HT-29 (cell line): ENCODE measurements at places on chromosomes 2 and 18.

DNA sequence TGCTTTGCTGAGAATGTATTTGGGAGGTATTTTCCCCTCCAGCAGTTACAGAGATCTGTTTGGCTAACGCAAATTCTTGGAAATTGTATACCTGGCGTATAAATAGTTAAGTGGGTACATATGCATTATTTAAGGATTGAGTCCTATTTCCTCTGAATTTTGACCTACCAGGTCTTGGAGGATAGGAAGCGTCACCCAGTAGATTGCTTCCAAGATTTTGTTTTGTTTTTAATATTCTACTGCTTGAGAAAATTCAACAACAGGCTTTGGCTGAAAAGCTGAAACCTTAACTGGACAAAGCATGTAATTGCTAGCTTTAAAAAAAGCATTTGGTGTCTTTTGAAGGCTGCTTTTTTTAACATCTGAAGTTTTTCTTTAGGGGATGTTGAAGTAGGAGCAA lies 150.1 kb downstream of the WDSUB1 start:
- no peak for DNase-seq

DNA sequence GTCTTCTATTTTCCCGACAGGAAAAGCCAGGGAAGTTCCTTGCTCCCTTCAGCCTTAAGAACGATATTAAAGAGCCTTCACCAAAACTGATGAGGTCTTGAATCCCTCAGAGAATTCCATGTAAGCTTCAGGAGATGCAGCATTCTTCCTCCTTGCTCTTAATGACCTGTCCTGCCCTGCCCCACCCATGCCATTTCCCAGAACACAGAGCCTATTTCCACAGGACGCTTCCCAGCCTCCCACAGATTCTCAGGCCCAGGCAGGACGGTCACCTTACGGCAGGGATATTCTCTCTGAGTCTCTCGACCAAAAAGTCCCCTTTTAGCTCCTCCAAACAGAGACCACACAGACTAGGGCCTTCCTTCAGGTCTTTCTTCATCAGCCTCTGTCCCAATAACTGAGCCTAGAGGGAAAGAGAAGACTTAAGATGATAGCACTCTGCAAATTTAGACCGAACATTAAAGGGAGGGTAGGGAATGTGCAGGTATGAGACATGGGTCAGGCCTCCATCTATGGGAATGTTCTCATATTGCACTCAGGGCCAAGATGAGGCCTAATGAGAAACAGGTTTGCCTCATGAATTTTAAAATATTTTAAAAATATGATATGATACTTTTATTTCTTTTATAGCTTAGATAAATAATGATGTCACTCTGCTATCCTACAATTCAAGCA lies 62.1 kb downstream of the COBLL1 start:
- no peak for DNase-seq

- DNase-seq: no peak
These were observed 54.8 kb downstream of the CRACDL start for GRCh38 chr2:98881153-98881650.

DNA sequence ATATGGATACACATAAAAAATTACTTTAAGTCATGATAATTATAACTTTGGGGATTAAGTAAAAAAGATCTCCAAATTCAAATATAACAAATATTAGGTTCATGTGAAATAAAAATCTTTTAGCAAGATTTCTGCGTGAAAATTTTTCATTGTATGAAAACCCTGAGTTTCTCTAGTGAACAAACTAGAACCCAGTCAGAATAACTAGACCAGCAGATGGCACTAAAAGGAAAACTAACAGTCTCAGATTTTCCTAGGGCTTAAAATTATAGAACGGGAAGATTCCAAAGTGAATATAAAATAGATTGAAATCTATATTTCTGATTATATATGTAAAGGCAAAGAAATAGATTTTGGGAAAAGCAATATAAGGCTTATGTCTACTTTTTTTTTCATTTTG lies 43.3 kb downstream of the TMEM200C start:
- DNase-seq: no peak

DNA sequence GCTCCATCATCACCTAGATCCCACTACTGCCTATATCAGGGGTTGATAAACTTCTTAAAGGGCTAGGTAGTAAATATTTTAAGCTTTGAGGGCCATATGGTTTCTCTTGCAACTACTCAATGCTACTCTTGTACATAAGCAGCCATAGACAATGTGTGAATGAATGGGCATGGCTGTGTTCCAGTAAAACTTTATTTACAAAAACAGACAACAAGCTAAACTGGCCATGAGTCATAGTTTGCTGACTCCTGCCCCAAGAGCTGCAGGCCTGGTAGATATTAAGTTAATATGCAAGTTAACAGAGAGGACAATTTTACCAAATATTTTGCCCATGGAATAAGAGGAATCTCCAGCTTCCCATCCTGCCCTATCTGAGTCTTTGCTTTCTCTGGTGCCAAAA lies 29.8 kb upstream of the MYO3B start:
- DNase-seq: no peak

GRCh38 chr18:61995618-61996017 lies 102.8 kb upstream of the RNF152 start:
- DNase-seq: no peak

GRCh38 chr2:17658251-17658843 lies 95.3 kb downstream of the SMC6 start:
- DNase-seq: no peak

DNA sequence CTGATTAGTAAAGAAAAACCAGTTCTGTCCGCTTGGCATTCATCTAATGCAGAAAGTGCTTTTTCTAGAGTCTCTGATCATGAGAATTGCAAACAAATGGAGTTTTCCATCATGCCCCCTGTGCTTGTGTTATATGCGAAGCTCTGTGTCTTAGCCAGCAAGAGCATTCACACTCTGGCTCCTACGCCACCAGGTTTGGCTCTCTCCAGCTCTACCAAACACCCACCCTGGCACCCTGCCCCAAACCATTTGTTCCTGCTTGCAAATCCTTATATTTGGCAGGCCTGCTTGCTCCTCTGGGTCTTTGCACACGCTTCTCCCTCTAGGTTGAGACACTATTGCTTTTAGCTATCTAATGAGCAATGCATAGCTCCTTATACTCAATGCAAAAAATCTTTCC lies 204.1 kb upstream of the CYRIA start:
- no peak for DNase-seq

GRCh38 chr2:207046724-207047123 lies 107.4 kb downstream of the CPO start:
- no peak for DNase-seq

GRCh38 chr18:76495435-76496193 lies 572 bp upstream of the ZNF516 start:
- DNase-seq: no peak

DNA sequence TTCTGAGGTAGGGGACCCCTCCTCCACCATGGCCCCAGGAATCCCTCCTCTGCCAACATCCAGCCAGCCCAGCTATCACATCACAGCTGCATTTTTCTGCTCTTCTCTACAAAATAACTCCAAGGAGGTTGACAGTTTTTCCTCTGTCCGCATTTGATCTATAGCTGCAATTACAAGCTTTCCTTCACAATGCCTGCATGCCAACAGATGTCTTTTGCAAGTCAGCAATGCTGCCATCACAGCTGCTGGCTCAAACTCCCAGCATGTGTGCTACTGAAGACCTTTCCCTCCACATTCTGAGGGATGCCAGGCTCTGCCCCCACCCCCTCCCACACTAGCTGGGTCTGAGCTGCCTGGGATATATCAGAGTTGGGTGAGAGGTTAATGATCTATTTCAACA lies 51.7 kb downstream of the MCFD2 start:
- no peak for DNase-seq

- DNase-seq: no peak
These were observed 325.4 kb downstream of the PID1 start for GRCh38 chr2:228945710-228946109.

- DNase-seq: no peak
These were observed 828.7 kb downstream of the SUCLG1 start for GRCh38 chr2:83630351-83630750.

GRCh38 chr2:151840216-151841046 lies 12.2 kb upstream of the ARL5A start:
- DNase-seq: no peak

GRCh38 chr2:190507135-190507534 lies 27.4 kb downstream of the NEMP2 start:
- DNase-seq: peak; percentile 54

- DNase-seq: no peak
These were observed 98.1 kb downstream of the ICA1L start for GRCh38 chr2:202773301-202773973.

DNA sequence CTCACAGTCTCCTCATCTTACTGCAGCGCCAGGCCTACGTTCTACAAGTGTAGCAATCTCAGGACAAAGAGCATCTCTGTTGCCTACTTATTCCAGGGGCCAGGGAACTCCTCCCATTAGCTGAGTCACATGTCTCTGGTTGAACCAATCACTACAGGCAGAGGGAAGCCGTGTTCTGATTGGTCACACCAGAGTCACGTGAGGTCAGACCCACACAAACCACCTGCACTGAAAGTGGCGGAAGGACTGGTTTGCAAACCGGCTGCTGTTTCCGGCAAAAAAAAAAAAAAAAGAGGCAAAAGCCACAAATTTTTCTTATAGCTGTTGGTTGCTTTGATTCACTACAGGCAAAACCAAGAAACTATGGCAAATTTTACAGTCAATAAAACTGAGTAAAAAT lies 21.9 kb upstream of the USP14 start:
- DNase-seq: peak; percentile 23

DNA sequence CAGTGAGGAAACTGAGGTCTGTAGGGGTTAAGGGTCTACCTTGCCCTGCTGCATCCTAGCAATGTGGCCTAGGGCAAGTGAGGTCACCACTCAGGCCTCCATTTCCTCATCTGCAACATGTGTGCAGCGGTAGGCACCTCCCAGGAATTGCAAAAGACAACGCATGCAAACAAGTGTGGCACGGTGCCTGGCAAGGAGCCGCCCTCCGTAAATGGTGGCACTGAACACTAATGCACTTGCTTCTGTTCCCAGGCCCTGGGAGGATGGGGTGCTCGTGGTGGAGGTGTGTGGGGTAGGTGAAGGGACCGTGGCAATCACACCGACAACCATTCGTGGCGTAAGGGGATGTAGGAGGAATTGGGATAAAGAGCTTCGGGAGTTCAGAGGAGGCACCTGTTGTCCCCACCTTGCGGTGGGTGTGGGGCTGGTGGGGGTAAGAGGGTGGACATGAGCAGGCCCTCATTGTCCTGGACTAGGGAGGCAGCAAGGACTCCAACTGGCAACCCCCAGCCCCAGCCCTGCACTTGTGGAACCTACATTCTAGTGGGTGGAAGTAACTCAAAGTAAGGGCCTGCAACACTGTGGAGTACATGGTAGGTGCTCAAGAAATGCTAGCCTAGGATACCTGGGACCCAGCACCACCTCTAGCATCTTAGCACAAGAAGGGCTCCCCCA lies 26.0 kb downstream of the ATOH8 start:
- DNase-seq: no peak

- DNase-seq: no peak
These were observed 10.2 kb downstream of the TPGS2 start for GRCh38 chr18:36818652-36819051.

GRCh38 chr18:67634631-67635338 lies 118.3 kb upstream of the DSEL start:
- DNase-seq: no peak

DNA sequence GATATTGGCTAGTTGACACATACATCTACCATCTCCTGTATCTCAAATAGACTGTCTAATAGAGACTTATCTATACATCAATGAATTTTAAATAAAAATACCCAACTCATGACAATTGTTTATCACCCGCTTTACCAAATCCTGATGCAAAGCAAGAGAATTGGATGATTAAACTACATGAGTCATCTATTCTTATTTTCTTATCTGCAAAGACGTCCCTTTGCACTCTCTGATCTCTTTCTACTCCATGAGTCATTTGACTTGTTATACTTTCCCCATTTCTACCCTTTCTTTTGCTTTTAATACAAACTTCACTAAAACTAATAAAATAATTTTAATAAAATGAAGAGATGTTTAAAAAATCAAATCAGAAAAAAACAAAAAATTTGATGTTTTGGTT lies 261.7 kb upstream of the MAP2 start:
- no peak for DNase-seq

- DNase-seq: no peak
These were observed 149.2 kb downstream of the TWIST2 start for GRCh38 chr2:238997137-238997390.

DNA sequence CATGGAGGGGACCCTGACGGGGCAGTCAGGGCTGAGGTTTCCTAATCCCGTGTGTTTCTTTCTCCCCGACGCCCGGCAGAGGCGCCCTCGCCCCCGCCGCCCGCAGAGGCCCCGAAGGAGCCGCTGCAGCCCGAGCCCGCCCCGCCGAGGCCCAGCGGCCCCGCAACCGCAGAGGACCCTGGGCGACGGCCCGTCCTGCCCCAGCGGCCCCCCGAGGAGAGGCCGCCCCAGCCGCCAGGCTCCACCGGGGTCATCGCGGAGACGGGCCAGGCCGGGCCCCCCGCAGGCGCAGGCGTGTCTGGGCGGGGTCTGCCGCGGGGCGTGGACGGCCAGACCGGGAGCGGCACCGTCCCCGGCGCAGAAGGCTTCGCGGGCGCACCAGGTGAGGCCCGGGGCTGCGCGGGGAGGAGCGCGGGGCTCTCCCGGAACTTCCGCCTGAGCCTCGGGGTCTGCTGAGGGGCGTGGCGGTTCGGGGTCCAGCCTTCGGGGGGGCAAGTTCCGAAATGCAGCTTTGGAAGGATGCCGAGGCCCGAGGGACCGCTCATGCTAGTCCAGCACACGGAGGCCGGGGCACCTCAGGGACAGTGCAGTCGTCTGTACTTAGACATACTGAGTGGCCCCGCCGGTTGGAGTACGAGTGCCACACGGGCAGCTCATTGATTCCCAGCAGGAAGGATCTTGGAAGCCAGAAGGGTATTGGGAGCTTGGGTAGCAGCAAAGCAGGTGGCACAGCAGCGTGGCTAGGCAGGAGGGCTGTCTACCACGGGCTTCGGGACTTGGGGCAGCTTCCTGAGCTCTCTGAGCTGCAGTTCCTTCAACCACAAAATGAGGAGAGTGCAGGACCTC lies 60.1 kb downstream of the EMILIN2 start:
- DNase-seq: peak; percentile 41

GRCh38 chr18:45100321-45101105 lies 419.8 kb downstream of the SETBP1 start:
- no peak for DNase-seq

GRCh38 chr2:78056976-78057375 lies 534.8 kb upstream of the LRRTM4 start:
- no peak for DNase-seq

DNA sequence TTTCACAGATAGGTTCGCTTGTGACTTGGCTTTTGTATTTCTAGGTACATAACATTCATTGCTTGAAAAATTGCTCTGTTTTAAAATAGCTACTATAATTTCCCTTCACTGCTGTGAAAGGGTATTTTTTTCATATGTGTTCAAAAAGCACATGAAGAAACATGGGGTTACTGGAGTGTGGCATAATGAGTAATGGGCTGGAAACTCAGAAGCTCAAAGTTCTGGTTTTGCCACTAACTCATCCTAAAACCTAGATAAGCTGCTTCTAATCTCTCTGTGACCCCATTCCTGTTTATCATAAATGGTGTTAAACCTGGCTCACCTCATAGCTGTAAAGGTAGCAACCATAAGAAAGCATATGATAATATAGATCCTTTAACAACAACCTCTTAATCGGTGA lies 319.3 kb downstream of the PTPRM start:
- DNase-seq: no peak
